ENCODE measurements at places on chromosomes 4 and X.

GRCh38 chr4:47065051-47065481, 33.7 kb downstream of the GABRB1 start:
- DNase-seq = no peak

DNA sequence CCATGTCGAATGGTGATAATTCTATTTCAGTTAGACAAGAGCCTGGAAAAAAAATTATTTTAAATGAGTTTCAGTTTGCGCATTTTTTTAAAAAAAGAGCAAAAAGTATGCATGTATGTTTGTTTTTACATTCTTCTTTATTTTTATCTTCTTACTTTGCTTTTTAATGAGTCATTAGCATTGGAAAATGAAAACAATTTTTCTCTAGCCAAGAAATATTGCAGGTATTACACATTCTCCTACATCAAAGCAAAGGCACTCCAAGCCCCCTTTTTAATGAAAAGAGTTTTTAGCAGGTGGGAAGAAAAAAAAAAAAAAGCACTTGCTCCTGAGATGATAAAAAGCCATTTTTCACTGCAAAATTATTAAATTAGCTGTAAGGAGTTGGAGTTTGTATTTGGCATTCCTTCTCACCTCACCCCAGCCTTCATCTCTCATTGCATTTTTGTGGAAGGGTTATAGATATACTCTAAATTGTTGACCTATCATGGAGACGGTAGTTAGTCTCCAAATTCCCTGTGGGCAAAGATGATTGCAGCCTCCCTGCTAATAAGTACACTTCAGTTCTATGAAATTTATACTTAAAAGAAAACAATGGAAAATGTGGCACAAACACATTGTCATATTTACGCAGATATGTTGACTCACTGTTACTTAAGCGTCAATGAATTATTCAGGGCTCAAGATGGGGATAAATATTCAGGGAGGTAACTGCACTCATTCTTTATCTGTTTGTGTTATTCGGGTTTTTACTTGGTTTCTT, 43.8 kb downstream of the PALLD start:
- no peak for DNase-seq

DNA sequence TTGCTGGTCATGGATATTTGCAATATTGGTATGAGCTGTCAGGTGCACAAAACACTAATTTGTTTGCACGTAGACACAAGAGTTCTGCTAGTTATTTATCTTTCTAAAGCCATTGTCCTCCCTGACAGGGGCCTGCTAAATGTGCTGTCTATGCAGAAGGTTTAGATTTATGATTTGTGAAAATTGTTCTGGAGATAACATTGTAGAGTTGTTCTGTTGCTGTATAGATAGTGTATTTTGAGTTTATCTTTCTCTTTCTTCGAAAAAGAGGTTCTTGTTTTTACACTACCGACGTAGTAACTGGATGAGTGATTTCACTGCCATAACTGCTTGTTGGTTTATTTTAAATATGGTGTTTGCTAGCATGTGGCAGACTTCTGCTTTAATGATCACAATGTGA, 28.5 kb upstream of the FGG start:
- no peak for DNase-seq

DNA sequence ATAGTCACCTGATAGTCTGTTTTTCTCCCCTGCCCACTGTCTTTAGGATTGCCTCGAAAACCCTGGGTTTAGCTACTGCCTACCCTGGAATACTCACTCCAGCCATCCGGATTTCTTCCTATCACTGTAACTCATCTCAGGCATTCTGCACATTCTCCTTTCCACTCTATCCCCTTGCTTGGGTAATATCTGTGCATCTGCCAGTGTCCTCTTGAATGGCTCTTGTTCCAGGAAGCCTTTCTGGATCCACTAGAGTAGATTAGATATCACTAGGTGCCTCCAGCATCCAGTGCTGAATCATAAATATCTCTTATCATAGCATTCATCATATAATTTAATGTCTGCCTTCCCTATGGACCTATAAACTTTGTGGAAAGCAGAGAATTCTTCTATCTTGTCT, 17.1 kb upstream of the GALNT7 start:
- DNase-seq = no peak

DNA sequence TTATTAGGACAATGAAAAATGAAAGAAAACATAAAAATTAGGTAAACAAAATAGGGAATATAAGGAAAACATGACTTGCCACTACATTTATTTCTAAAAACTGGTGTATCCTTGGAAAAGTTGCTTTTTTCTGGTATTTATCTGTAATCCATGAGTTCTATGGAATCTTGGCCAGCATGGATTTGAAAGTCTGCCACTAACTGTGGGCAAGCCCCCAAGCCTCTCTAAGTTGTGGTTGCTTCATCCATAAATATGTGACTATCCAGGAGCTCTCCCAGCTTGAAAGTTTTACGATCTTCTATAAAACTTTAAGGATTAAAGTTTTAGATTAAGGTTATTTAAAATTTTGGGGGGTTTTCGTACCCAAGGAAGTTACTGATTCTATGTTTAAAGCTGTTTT, 21.8 kb downstream of the RPS6KA3 start:
- DNase-seq = no peak

DNA sequence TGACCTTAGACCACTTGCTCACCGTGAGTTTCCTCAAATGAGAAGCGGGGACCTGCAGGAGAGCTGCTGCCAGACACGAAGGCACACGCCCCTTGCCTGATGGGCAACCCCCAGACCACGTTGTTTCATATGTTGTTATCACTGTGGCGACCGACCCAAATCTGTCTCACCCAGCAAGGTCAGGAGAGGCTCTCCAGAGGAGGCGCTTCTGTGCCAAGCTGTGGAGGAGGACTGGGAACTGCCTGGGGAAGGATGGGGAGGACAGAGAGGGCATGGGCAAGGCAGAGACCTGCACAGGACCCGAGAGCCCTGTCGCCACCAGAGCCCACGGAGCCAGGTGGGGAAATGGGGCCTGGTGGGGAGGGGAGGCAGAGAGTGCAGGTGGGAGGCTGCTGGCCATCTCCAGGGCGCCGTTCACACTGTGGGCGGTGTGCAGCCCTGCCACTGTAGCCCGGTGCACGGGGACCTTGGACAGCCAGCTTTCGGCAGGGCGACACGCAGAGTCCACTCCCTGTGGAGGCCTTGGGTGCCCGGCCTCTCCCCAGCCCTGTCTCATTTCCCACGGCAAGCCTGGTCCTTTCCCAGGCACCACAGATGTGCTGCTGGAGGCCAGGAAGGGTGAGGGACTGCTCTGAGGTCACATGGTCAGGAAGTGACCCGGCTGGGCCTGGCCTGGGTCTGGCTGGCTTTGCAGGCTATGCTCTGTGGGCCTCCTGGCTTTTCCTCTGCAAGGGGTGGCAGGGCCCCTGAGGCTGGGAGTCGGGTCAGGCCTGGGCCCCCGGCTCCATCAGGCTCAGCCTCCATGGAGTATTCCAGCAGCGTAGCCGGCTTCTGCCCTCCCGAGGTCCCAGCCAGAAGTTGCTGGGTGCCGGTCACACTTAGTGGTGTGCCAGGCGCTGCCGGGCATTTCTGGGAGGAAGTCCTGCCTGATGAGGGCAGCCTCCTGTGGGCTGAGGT, 3.2 kb downstream of the HTRA3 start:
- no peak for DNase-seq

DNA sequence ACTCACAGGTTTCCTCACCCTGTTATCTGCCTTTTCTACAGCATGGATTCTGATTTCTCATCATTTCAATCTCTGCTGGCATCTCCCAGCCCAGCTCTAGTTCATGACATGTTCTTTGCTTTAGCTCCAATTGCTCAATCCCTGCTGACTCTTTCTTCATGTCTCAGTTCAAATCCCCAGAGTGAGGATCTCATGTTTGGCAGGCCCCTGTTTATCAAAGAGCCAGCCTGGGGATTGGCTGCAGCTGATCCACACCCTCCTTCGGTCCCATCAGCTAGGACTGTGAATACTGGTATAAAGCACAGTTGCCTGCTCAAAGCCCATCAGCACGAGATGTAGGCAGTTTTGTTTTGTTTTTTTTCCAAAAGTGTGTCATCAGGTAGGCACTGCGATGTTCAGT, 14.4 kb upstream of the CC2D2A start:
- no peak for DNase-seq

GRCh38 chr4:123671636-123672404, 275.2 kb downstream of the SPRY1 start:
- DNase-seq = no peak

DNA sequence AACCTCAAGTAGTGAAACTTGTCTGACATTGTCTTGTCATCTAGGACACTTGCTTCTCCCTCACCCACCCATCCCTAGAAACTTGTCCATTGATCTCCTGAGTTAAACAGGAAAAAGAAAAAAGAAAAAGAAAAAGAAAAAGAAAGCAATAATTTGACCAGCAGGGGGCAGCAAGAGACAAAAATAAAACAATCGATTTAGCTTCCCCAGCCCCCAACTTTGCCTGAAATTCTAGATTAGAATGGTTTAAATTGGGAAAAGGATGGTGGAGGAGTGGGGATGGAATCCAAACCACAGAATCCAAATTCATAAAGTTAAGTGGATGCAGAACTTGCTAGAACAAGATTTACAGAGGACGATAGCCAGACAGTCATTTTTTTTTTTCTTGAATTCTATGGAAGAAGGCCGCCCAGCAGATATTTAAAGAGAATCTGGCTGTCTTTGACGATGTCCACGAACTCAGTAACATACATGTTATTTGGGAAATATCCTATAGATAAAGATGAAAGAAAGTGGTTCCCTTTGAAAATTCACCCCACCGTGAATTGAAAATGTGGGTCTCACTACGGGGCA, 282.9 kb downstream of the USP46 start:
- no peak for DNase-seq

DNA sequence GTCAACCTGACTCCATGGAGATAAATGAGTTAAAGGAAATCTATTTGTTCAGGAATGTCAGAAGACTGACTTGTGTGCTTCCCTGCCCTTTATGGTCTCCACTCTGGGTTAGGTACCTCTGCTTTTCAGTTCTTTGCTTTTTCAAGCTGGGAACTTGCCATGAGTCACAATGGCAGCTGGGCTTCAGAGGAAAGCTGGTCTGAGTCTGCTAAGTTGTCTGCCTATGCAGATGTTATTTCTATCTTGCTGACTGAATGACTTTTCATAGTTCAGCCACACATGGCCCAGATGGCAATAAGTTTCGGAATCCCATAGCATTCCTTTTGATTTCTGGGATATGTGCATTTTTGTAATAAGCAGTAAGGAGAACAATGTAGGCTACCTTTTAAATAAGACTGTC, 337.9 kb upstream of the FGF13 start:
- no peak for DNase-seq

DNA sequence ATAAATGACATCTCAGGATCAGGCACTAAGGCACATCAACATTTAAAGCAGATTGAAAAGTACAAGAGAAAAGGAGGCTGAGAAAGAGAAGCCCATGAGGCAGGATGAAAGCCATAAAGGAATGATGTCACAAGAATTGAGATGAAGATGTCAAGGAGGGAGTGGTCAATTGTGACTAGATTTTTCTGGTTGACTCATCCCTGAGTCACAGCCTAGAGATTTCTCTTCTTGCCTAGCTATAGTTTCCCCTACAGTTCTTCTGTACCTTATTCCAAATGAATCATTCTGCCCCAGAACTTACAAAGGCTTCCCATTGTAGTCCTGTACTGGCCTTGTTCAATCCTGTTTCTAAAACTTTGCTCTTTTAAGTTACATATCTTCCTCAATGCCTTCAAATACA, 3.4 kb upstream of the USP53 start:
- no peak for DNase-seq

DNA sequence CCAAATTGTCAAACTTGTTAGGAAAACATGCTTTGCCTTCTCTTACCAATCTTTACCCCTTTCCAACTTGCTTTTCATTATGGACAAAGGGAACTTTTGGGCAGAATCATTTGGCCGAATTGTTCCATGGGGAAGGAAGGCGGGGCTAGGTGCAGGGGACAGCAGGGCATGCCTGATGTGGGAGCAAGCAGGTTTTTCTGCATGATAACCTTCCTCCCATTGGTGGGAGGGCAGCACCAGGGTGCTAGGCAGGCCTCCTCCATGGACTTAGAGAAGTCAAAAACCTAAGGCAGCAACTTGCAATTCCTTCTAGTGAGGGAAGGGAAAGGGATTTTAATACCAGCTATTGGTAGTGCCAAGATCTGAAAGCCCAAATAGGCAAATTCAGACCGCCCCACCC, 260.5 kb downstream of the MAPK10 start:
- DNase-seq = no peak

DNA sequence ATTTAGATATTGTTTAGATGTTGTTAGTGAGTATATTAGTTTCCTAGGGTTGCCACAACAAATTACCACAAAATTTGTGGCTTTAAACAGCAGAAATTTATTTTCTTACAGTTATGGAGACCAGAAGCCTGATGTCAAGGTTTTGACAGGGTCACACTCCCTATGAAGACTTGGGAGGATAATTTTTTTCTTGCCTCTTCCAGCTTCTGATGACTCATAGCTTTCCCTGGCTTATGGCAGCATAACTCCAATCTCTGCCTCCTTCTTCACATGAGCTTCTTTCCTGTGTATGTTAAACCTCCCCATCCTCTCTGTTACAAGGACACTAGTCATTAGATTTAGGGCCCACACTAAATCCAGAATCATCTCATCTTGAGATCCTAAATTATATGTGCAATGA, 20.9 kb upstream of the RAB40A start:
- no peak for DNase-seq

GRCh38 chrX:23187819-23188218, 146.8 kb upstream of the PTCHD1 start:
- no peak for DNase-seq

- DNase-seq = no peak
Measured at GRCh38 chr4:20288047-20288650, 36.4 kb downstream of the SLIT2 start.

DNA sequence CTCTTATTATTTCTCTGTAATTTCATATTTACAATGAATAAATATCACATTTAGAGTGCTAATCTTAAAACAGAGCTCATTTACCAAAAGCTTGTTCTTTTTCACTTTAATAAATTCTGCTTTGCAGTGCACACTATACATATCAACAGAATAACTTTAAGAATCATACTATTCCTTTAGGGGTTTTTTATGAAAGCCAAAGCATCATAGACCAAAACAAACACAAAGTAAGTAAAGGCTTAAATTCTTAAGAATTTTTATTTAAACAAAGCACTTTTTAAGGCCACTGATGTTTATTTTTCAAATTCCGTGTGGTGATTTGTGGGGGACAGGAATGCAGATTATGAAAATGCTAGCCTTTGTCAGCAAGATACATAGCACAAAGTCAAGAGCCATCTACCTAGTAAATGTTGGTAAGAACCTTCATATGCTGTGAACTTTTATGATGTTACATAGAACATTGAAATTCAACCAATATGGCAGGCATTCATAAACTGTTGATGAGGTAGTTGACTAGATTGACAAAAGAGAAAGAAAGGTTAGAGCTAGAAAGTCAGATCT, 17.8 kb downstream of the TIGD2 start:
- no peak for DNase-seq

GRCh38 chrX:13022926-13023325, 21.5 kb downstream of the FAM9C start:
- no peak for DNase-seq

GRCh38 chrX:156002507-156002906, 5.0 kb downstream of the IL9R start:
- no peak for DNase-seq

- DNase-seq = no peak
Measured at GRCh38 chrX:29690061-29690460, 525.3 kb upstream of the MAGEB2 start.

DNA sequence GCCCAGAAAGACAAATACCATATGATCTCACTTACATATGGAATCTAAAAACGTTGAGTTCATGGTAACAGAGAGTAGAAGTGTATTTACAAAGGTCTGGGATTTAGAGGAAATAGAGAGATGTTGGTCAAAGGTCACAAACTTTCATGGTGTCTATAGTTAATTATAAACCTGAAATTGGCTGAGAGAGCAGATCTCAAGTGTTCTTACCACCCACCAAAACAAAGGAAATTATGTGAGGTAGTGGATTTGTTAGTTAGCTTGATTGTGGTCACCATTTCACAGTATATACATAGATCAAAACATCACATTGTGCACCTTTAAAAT, 186.8 kb downstream of the NWD2 start:
- no peak for DNase-seq
